H4 (cell line): ENCODE measurements at places on chromosomes 2 and 18.
A peak's percentile ranks its signal among the peaks of the same experiment; 100 is the strongest.

GRCh38 chr2:218407717-218408116 is 8.0 kb downstream of the CTDSP1 start:
- peak; percentile 3 for DNase-seq

GRCh38 chr2:28751956-28752630 is 463 bp downstream of the PPP1CB start:
- no peak for DNase-seq

- no peak for DNase-seq
Observed at GRCh38 chr2:46239175-46239846, 57.9 kb upstream of the EPAS1 start.

DNA sequence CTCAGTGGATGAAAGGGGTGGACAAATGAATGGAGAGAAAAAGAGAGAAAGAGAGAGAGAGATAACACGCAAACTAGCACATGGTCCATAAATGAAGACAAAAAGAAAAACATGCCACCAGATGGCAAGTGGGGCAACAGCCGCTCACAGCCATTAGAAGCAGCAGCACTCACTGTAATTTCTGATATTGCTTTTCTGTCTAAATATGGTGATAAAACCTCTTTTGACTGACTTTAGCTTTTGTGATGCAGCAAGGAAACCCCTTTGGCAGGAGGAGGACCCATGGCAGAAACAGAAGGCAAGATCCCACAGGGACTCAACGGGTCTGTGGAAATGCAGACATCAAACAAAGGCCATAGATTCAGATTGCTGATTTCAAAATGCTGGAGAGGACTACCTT is 88.0 kb upstream of the CDH20 start:
- DNase-seq: no peak

GRCh38 chr2:134839649-134840048 is 1.2 kb downstream of the ACMSD start:
- DNase-seq: no peak

- DNase-seq: no peak
Observed at GRCh38 chr18:59229701-59230443, 9.9 kb downstream of the GRP start.

GRCh38 chr2:189155795-189156194 is 23.8 kb downstream of the COL5A2 start:
- no peak for DNase-seq

GRCh38 chr2:210224941-210225672 is at the start of gene ACADL:
TSS of gene ACADL (minus strand) at chr2:210225447. CDS start at chr2:210225263, 184 bp downstream.
- no peak for DNase-seq

- no peak for DNase-seq
Observed at GRCh38 chr18:31772699-31773098, 12.0 kb upstream of the SLC25A52 start.

DNA sequence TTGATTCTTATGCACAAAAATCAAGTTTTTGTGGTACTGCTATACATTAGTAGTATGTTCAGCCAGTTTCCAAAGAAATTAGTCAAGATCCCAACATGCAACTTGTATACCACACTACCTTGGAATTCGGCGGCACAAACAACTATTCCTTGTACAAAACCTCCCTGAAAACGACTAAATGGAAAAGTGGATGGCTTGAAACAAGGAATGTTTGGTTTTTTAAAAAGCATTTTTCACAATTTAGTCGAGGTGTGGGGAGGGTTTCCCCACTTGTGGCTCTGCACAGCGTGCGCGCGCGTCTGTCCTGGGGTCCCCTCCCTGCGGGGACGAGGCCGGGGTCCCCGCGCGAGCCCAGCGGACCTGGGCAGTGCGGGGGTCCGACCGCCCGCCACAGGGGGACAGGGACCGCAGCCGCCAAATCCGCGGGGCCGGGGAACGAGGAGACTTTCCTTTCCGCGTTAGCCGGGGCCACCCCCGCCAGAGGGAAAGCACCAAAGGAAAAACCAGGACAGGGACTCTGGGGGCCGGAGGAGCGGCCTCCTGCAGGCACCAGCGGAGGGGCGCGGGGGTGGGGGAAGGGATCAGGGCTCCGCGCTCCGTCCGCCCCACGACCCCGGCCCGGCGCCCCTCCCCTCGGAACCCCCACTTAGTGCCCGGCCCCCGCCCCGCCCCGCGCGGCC is 534 bp upstream of the SOCS6 start:
- peak; percentile 16 for DNase-seq

- no peak for DNase-seq
Observed at GRCh38 chr2:27251766-27252165, 11.1 kb downstream of the SLC30A3 start.

DNA sequence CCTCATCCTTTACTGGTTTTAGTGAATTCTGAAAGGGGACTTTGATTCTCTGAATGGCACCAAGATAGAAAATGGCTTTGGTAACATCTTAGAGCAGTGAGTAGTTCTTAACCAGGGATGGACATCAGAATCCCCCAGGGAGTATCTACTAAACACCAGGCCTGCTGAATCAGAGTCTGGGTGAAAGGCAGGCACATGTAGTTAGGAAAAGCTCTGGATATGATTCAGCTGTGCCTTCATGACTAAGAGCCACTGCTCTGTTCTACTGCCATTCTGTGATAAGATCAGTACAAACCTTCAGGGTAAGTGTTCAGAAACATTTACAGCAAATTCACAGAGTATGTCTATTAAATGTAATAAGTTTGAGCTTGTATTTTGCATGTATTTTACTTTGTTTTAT is 46.2 kb upstream of the B3GNT2 start:
- DNase-seq: peak; percentile 42
